ENCODE measurements at places on chromosomes 6 and 20.

DNA sequence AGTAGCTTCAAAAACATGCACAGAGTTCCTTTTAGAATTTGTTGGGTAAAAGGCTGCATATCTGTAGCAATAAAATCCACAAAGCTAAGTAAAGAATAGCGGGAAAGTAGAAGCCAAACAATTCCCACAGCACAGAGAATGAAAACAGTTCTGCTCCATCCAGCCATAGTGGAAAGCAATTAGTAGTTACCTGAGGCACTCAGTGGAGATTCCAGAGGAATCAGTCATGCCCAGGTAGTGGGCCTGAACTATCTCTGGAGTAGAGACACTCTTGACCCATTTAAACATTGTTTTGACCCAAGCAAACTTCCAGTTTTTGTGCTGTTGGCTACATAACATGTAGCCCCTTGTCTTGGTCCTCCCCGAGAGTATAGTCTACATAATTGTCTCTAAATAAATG, 559.5 kb upstream of the PTCHD4 start:
- no peak for DNase-seq

- peak; percentile 7 for DNase-seq
These were observed 15.0 kb downstream of the TRAPPC3L start for GRCh38 chr6:116530436-116530835.

GRCh38 chr6:8392569-8392968, 42.8 kb downstream of the SLC35B3 start:
- no peak for DNase-seq

- no peak for DNase-seq
These were observed 60.1 kb downstream of the SEL1L2 start for GRCh38 chr20:13930281-13930680.

- DNase-seq = no peak
These were observed 108.3 kb upstream of the PHACTR1 start for GRCh38 chr6:12608016-12608860.

- no peak for DNase-seq
These were observed 86.5 kb downstream of the CHD6 start for GRCh38 chr20:41531518-41532275.

- peak; percentile 86 for DNase-seq
These were observed 317.5 kb upstream of the MOCS1 start for GRCh38 chr6:40251637-40252300.

DNA sequence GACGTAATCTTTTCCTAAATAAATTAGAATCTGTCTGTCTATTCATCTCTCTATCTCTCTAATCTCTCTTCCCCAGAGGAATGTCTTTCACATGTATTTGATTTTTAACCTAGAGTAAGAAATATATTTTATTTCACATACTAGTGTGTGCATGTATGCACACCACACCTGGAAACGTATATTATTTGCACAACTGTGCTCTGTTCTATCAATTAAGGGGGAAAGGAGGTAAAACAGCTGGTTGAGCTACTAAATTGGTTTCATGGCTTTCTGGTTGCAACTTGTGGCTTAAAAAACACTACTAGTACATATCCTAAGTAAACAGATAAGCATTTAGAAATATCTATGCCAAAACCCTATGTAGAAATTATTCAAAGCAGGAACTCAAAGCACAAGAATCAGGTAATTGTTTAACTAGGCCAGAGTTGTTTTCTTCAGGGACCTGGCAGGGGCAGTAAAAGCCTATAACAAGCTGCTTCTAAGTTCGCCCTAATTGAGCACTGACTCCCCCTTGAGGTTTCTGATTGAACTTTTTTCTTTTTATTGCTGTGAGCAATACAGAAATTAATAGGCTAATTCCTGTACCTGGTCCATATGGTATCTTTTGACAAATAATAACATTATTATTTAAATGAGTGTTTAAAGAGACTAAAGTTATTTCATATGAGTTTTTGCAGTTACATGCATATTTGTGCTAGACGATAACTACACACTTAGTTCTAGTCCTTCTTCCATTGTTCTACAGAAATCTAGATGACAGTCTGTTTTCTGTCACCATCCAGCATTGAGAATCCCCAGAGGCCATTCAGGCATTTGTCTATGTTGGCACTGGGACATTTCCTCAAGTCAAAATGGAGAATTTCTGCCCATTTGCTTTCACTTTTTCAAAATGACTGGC, 88.6 kb downstream of the MCHR2 start:
- DNase-seq = peak; percentile 67

- no peak for DNase-seq
These were observed 28.2 kb downstream of the PDRG1 start for GRCh38 chr20:31923388-31924331.

DNA sequence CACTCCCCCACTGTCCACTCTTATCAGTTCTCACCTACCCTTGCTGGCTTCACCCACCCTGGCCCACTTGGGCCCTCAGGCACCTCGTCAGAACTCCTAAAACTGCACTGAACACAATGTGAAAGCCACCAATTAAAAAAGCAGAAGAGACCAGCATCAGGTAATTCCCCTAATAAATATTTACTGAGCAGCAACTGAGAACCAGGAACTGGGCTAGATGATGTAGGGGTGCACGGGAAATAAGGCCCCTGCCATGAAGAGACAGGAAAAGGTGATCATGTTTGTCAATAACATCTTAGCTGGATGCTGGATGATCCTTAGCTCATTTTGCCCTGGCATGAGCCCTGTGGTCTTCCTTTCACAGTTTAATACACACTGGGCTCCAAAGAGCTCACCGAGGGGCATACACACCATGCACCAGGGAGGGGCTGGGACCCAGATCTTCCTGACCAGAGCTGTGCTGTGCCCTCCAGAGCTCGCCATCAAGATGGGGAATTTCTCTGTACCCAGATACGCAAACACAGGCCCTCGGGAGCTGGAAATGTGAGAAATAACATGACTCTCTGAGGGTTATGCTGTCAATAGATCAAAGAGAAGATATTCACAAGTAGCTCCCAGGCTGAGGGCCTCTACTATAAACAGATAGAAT, 113.6 kb upstream of the SLC22A16 start:
- DNase-seq = no peak

DNA sequence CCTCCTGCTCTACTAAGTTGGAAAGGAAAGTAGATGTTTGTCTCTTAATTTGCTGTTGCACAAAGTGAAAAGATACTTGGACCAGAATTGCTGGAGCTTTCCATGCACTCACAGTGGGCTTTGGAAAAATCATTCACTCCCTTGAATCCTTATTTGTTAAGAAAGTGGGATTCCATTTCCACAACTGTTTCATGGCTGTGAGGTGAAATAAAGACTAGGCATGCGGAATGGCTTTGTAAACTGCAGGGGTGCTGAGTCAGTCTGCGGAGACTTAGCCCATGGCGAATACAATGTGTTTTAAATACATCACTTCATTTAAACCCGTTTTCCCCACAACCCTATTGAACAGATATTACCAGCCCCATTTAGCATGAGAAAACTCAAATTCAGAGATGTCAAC, 36.8 kb upstream of the CLDN20 start:
- DNase-seq = no peak

DNA sequence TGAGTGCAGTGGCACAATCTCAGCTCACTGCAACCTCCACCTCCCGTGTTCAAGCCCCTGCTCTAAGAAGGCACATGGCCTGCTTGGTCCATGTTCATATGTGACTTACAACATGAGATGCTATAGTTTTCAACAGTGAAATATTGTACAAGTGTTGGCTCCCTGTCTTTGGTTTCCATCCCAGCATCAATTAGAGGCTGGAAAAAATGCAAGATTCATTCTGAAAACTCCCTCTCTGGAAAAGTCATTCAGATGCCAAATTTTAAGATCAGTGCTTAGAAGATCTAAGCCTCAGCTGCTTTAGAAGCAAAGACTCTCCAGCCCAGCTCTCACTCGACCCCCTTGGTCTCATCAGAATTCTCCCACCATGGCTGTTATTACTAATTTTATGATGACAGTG, 398.9 kb downstream of the KIF16B start:
- DNase-seq = no peak

GRCh38 chr6:81966968-81967367, 214.5 kb upstream of the TENT5A start:
- DNase-seq = no peak

GRCh38 chr6:123393331-123393730, 243.4 kb downstream of the TRDN start:
- peak; percentile 0 for DNase-seq

- no peak for DNase-seq
These were observed 44.8 kb upstream of the RNGTT start for GRCh38 chr6:89008001-89008814.

DNA sequence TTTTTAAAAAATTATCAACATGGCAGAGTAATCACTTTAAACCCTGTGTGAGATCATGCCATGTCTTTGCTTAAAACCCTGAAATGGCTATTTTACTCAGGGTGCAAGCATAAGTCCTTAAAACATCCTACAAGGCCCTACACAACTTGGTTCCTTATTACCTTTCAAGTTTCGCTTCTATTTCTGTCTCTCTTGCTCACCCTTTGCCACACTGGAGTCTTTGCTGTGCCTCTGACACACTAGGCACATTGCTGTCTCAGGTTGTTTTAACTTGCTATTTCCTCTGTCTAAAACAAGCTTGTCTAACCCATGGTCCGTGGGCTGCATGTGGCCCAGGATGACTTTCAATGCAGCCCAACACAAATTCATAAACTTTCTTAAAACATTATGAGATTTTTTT, 55.6 kb downstream of the KIAA0408 start:
- no peak for DNase-seq

- DNase-seq = no peak
These were observed 188.3 kb upstream of the AGPAT4 start for GRCh38 chr6:161462148-161462547.

- no peak for DNase-seq
These were observed 132.1 kb downstream of the ZDHHC14 start for GRCh38 chr6:157513004-157513603.

DNA sequence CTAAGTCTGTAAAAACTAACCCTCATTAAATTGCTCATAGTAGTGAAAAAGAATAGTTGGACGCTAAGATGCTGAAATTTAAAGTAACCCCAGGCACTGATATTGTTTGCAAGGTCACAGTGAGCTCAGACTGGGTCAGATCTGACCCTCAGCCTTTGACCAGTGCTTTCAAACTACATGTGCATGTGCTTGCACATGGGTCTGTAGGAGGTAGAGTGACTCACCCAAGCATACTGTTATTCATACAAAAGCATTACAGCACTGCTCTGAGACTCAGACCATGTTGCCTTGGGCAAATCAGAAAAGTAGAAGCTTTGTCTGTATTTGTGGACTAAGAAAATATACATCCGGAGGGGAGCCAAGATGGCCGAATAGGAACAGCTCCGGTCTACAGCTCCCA, 326.4 kb upstream of the MARCKS start:
- no peak for DNase-seq

DNA sequence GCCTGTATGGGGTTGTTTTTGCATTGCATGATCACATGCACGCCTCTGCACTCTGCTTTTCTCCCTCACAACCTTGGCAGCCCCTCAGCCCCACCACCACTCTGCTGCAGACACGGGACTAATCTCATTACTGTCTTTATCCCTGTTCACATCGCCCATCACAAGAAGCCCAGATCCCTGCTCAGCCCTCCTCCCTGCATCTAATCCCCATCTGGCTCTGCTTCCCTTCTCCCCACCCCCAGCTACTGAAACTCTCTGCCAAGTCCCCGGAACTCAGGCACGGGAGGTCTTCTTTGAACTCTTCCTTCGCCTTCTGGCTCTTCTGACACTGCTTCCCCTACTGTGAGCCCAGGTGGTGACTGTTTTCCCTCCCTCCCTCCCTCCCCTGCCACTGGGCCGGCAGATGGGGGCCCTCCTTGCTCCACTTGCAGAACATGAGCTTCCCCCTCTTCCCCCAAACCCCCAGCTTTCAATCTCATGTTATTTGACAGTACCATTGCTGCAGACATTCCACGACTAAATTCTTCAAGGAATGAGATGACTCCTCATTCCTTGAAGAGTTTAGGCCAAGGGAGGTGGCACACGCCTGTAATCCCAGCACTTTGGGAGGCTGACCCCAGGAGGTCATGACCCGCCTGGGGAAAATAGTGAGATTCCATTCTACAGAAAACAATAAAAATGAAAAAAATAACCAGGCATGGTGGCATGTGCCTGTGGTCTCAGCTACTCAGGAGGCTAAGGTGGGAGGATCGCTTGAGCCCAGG, 21.9 kb upstream of the TULP1 start:
- no peak for DNase-seq

GRCh38 chr6:162173466-162173865, 554.1 kb downstream of the PRKN start:
- DNase-seq = no peak

GRCh38 chr6:1315560-1316386, 3.9 kb downstream of the FOXQ1 start:
- DNase-seq = no peak

DNA sequence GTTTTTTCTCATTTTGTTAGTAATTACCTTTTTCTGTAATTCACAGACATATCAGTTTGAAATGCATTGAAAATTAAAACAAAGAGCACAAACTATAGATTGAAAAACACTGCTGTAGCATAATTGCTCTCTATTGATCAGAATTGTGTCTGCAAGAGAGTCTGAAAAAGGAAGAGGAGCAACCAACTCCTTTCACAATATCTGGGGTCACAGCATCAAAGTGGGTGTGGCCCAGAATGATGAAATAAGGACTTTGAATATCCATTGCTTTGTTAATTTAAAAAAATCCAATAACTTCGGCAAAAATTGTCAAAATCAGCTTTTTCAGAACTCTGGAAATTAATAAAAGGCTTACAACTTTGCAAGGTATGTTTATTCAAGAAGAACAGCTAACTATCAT, 99.2 kb downstream of the MYLK4 start:
- DNase-seq = no peak

DNA sequence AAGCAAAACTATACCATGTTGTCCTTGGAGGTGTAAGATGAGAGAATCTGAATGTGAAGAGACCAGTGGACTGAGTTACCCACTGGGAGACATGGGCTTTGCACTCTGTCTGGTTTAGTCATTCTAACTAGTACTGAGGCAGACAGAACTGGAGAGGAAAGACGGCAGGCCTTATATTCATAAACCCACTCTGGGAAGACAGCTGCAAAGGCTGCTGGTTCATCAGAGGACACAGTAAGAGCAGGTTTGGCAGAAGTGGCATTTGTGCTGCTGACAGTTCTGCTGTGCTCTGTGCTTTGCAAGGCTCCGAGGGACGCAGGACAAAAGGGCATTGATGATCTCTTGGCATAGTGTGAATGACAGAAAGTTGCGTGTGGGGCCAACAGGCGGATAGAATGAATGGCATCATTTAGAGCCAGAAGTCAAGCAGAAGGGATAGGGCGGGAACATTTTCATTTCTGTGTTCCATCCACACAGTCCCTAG, 142.3 kb upstream of the TENT5A start:
- DNase-seq = no peak

- no peak for DNase-seq
These were observed 157.0 kb downstream of the UBE3D start for GRCh38 chr6:82908661-82909060.

- no peak for DNase-seq
These were observed 1.5 kb downstream of the SOX18 start for GRCh38 chr20:64047968-64048401.

- DNase-seq = no peak
These were observed 19.4 kb downstream of the C6orf15 start for GRCh38 chr6:31092769-31093505.

- DNase-seq = no peak
These were observed 70.0 kb downstream of the GFOD1 start for GRCh38 chr6:13417431-13417830.

- no peak for DNase-seq
These were observed 6.1 kb upstream of the IFT52 start for GRCh38 chr20:43584448-43585136.

GRCh38 chr6:160076009-160076408, 45.6 kb upstream of the SLC22A1 start:
- no peak for DNase-seq

- DNase-seq = no peak
These were observed 268.5 kb upstream of the EXOC2 start for GRCh38 chr6:961407-961960.
